NCI-H1092 treated with DMSO at 0.1 percent for 48 hours (cell line): ENCODE measurements at places on chromosomes 5 and 9.

DNA sequence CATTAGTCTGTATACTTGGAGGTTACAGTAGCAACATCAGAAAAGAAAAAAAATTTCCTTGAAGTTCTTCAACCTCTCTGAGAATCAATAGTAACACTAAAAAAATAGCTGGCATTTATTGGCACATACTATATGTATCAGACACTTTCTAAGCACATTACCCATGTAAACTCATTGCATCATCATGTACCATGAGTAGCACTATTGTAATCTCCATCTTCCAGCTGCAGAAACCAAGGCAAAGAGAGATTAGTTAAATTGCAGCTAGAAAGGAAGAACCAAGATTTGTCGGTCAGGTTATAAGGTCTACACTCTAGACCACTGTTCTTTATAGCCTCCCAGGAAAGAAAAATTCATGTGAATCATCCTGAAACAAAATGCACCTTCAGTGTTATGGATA lies 31.4 kb upstream of the RAB3C start:
- no peak for DNase-seq

GRCh38 chr9:130890124-130890523 lies 6.5 kb downstream of the QRFP start:
- DNase-seq = no peak

DNA sequence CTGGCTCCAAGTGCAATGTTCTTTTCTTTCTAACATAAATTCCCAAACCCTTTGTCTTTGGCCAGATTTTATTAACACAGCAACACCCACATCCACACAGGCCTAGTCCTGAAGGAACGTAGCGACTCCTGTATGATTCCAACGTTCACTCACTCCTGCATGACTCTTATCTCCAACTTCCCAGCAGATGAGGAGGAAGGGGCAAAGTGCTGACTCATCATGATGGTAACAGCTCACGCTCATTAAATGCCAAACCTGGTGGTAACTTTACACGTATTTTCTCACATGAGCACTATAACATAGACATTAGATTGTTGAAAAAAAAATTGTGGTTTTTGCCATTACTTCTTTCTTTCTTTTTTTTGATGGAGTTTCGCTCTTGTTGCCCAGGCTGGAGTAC lies 1349.5 kb downstream of the EFNA5 start:
- no peak for DNase-seq

GRCh38 chr9:15086156-15086763 lies 176.0 kb upstream of the FREM1 start:
- DNase-seq = no peak

DNA sequence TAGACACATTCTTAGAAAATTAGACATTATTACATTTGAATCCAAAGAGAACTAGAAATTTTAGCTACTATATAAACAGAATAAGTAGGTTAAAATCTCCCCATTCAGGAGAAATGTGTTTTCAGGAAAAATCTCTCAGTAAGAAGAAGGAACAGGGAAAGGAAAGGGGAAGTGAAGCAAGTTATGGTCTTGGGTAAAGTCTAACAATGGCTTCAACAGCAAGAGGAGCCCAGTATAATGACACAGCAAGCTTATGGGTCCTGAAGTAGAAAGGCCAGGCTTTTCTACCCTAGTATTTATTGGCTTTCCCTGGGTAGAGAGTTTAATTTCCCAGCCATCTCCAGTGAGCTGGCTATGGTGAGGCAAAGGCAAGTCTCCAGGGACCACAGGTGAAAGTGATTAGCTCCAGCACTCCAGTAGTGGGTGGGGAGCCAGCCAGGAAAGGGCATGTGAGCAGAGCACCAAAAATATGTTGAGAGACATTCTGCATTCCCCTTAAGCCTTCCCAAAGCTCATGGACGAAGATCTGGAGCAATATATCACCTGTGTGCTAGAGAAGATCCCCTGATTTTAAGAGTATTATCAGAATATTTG lies 981.7 kb downstream of the NR2F1-AS1 start:
- peak; percentile 60 for DNase-seq

- no peak for DNase-seq
Measured at GRCh38 chr9:133690081-133690561, 48.0 kb downstream of the SARDH start.

- peak; percentile 61 for DNase-seq
Measured at GRCh38 chr5:126869005-126869451, 92.1 kb downstream of the LMNB1 start.

DNA sequence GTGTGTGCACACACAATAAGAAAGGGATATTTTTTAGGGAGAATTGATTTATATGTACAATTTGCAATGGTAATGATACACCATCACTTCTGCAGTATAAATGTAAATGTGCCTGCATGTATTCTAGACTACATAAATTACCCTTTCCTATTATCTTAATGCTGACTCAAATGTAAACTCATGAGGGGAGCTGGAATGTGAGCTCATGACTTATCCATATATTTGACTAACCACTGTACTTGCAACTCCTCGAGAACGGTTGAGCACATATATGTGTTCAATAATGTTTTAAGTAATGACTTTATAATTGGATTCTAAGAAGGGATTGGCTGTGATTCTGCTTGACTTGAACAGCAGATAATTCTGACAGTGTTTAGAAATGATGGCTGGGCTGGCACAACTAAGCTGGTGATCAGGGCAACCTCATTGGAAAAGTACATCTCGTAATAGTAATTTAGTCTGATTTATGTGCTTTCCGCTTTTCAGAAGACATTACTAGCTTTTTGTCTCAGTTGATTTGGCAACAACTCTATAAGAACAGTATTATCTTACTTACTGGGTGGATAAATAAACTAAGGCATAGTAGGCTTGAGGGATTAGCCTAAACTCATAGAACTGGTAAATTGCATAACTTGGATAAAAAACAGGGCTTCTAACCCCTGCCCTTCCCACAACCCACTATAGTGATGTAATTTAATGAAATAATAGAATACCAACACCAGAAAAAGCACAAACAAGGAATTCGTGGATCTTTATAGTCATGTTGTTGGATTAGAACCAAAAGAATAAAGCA lies 130.2 kb upstream of the SPEF2 start:
- no peak for DNase-seq

- DNase-seq = no peak
Measured at GRCh38 chr9:120723565-120723964, 9.3 kb upstream of the MEGF9 start.

DNA sequence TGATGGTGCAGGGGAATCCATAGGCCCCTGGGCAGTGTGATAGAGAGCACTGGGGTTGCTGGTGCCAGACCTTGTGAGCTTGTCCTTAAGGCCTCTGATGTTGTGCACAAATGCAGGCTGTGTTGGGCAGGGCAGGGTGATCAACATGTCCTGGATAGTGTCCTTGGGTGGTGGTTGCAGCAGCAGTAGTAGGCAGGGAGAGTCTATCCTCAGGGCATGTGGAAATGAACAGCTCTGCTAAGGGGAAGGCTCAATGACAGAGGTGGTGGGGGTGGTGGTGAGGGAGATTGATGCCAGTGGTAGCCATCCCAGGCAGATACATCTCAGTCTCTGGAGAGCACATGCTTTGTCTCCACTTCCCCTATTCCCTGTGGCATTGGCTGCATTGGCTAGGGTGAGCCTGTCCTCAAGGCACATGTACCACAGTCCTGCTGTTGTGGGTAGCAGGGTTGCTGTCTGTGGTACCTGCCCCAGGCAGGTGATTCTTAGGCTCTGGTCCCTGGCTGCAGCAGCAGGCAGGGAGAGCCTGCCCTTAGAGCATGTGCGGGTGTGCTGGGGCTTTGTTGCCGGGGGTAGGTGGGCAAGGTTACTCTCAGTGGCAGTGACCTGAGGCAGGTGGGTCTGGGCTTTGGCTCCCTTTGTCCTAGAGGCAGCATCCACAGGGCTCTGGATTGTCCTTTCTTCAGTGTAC lies 111.1 kb downstream of the WDR70 start:
- DNase-seq = no peak

- no peak for DNase-seq
Measured at GRCh38 chr9:109107402-109108240, 12.1 kb downstream of the TMEM245 start.

DNA sequence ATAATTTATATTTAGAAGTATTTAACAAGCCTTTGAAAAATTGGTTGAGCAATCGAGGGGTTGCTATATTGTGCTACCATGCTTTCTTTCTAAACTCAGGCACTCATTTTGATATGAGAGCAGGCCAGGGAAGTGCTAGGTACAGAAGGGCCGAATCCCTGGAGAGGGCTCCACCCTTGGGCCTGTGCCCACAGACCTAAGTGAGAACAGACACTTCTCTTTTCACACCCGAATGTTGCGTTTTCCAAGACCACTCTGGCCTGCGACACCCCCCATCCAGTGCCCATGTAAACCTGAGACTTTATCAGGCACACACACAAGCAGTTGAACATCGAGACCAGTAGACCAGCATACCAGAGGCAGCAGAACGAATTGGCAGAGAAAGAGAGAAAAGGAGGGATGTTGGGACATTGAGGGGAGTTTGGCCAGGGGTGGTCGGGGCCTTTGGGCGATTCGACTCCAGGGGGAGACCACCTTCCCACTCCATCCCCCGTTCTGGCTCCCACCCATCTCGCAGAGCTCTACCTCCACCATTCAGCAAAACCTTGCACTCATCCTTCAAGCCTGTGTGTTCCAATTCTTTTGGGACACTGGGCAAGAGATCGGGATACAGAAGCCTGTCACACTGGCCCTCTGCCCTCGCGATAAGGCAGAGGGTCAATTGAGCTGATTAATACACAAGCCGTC lies 134.8 kb downstream of the FBXO4 start:
- DNase-seq = no peak

DNA sequence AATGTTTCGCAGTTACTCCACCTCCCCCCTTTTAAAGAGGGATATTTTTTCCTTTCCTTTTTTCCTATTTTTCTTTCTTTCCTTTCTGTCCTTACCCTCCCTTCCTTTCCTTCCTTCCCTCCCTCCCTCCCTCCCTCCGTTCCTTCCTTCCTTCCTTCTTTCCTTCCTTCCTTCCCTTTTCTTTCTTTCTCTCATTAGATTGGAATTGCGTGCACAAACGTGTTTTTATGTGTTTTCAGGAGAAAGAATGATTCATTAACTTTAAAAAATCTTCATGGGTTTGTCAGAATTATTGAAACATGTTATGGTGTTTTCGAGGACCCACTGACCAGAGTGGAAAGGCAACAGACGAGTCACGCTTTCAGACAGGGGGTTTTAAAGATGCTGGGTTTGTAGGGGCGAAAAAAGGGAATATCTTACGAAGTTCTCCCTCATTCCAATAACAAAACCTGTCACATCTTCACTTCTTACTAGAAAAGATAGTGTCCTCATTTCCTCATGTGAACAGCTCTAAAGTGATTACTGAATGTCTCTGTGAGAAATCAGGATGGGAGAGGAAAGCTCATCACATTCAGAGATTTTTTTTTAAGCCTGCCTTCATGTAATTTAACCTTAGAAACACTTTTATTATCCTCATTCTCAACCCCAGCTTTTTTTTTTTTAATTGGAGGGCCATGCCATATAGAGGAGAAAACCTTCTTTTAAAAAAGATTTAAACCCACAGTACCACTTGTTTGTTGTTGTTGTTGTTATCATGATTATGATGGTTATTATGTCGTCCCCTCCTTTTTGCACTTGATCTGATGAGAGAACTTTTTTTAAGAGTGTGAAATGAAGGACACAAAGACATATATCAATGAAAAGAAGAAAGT lies 21.9 kb downstream of the NR2F1 start:
- no peak for DNase-seq

GRCh38 chr5:132269635-132270334 lies 12.3 kb downstream of the PDLIM4 start:
- no peak for DNase-seq

DNA sequence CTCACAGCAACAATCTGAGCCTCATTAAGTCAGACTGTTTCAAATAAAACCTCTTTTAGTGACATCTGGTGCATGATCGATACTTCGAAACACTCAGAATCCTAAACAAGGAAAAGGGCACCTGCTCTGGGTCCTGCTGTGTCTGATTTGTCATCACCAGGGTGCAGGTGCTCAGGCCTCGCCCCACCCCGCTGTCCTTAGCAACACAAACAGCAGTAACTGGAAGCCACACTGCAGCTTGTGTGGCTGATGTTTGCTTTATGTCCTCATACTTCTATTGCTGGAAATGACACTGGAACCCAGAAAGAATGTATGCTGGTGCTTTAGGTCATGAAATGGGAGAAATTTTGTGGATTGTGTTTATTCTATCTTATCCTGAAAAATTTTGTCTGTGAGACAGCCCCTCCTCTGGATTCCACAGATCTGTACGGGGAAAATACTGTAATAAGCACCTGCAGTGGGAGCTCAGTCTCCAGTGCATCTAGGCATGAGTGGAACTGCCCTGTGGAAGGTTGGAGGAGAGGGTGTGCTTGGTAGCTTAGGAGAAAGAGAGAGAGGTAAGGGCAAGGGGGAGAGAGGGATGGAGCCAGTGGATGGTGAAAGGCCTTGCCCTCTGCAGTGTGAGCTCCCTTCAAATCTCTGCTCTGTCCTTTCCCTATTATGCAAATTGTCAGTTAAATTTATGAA lies 284.2 kb downstream of the SMARCA2 start:
- peak; percentile 98 for DNase-seq

DNA sequence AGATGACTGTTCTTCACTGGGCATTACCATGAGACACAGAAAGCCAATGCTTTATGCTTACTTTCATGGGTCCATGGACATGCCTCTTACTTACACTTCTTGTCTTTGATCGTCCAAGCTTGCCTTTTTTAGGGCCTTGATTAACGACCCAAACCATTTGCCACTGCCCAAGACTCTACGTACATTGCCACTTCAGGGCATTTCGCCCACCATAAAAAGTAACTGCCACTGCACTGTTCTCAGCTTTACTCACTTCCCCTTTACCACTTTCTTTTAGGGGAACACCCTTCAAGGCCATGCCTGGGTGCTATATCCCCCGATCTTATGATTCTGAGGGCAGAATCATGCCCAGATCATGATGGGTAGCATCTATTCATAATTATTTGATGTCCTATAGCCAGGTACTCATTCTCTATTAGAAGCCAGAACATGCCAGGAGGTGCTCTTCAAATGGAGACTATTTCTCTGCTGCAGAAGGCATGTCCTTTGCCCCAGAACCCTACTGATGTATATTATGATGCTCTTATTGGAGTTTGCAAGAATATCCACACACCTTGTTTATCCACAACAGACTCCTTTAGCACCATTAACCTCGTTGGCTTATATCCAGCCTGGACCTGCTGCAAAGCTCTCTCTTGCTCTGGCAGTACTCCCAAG lies 64.1 kb upstream of the RAD23B start:
- DNase-seq = no peak

DNA sequence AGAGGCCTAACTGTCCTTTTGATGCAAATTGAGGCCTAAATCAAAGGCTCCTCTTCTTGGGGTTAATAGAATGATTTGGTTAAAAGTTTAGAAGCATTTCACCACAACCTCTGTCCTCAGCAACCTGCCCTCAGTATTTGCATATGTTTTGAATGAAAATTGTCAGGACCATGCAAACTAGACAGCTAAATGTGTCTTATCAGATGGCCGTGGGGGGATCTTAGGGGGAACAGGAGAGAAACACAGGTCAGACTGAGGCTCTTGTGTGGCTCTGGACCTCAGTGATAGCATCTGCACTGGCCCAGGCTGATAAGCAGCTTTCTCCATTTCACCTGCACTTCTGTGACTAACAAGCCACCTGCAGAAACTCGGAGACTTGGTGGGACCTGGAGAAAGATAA lies 49.0 kb downstream of the FOXI1 start:
- DNase-seq = no peak
